Midbrain (tissue), 1 donor: ENCODE measurements at places on chromosomes 2 and 18.

GRCh38 chr2:149625271-149625670 is 37.7 kb upstream of the MMADHC start:
- no peak for DNase-seq

DNA sequence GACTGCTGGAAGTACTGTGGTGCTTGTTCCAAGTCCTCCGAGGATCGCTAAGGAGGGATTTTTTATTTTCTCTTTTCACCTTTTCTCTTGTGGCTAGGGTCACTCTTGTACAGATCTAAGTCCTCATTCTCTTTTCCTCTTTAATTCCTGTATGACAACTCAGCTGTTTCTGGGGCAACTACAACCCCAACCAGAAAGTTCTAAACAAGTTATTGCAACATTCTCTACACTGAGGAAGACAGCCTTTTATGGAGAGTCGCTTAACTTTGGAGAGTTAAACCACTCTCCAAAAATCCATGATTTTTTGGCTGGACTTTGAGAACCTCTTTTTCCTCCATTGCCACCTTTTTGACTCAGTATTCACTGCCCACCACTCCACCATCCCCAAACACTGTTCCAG is 74.0 kb upstream of the SESTD1 start:
- DNase-seq: peak; percentile 31

GRCh38 chr2:167689444-167689843 is 558.0 kb downstream of the STK39 start:
- no peak for DNase-seq

GRCh38 chr2:235527806-235528469 is 34.1 kb downstream of the AGAP1 start:
- no peak for DNase-seq

- DNase-seq: peak; percentile 66
Measured at GRCh38 chr2:27078267-27079194, at the start of gene EMILIN1. EMILIN1 (plus strand) TSS chr2:27078615; CDS start chr2:27079066, 451 bp downstream.

GRCh38 chr2:12304564-12305171 is 412.1 kb upstream of the TRIB2 start:
- peak; percentile 14 for DNase-seq

DNA sequence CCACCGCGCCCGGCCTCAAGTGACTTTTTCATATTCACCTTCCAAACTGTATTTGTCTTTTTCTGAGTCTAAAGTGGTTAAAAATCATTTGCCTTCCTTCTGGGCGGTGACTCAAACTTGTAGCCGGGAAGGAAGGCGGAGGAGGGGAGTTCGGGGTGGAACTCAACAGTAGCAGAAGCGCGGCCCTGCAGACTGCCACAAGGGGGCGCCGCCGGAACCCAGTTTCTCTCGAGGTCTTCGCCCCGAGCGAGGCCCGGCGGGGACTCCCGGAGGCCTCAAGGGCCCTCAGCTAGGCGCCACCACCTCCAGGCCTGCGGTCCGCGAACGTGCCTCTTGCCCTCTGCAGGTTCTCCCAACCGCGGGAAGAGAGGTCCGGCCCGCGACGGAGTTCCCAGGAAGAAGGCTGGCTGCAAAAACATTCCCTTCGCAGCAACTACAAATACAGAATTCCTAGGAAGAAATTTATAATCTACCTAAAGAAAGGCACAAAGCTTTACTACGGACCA is 16.8 kb upstream of the ITM2C start:
- peak; percentile 66 for DNase-seq

GRCh38 chr2:196961889-196962288 is 35.4 kb upstream of the PGAP1 start:
- DNase-seq: no peak

DNA sequence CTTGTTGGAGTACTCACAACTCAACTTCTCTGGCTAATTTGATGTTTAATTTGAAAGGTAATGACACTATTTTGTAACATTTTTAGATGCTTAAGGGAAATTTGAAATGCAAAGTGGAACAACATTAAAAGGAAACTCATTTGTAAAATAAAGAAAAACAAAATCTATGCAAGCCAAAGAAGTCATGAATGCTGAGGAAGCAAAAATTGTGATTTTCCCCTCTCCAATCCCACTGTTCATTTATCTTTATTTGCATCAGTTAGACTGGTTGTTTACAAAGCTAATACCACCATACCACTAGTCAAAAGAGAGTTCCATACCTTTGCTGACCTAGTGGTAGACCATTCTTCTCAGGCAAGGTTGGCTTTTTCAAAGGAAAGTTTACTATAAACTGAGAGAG is 2.2 kb upstream of the B4GALT6 start:
- DNase-seq: no peak

DNA sequence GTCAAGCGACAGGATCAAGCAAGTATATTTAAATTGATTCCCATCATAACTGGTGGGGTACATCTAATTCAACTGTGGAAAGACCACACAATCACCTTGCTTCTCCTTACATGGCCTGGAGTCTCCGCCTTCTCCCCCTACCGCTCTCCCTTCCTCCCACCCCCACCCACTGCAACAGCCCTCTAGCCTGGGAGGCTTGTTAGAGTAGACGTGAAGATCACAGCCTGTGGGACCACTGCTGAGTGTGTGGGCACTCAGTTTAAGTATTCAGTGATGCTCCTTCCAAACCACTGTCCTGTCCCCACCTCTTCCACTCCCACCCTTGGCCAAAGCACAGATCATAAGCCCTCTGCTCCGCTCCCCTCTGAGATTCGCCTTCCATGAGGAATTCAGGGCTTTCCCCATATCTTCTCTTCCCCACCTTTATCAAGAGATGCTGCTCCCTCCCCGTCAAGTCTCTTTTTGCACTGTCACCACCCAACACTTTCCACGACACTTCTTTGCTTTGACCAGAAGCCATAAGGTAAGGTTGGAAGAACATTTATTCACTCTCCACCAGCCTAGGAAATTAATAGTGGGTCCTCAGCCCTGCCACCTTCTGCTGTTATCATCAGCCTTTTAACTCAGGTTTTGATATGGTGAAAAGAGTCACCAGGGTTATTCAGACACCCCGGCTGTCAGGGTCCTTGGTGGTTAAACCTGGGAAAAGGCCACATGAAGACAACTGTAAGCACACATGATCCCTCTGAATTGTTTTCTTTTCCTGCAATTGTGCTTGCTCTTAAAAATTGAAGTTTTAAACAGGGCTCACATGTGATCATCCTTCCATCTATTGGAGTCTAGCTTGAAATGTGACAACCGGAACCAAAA is 1.7 kb downstream of the METTL4 start:
- DNase-seq: no peak

DNA sequence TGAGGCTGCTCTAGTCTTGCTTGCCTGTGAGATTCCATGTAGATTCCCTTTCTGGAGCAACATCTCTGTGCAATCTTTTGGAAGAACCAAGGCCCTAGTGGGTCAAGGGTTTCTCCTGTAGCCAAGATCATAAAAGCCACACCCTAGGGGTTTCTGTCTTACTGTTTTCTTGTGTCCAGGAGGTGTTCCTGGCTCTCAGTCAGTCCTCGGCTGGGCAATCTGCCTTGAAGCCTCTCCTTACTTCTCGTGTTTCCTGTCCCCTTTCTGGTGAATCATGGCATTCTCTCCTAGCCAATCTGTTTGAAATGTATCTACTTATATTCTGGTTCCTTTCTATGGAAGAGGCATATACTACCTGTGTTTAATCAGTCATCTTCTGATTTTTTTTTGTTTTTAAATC is 484.8 kb upstream of the UBE2E3 start:
- DNase-seq: no peak

DNA sequence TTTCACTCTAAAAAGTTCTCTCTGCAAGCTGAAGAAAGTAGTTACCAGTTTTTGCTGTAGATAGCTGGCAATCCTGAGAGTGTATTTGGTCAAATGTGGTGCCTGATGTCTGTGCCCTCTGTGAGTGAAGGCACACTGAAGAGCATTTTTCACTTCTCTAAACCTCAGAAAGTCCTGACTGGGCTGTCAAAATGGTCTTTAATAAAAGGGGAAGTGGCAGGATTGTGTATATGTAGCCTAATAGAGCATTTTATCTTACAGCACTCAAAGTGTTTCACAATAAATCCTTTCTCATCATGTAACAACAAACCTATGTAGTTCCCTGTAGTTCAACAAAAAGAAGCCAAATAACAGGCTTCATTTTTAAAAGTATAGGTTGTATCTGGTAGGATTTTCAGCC is 1552.3 kb upstream of the SLC39A10 start:
- peak; percentile 25 for DNase-seq

DNA sequence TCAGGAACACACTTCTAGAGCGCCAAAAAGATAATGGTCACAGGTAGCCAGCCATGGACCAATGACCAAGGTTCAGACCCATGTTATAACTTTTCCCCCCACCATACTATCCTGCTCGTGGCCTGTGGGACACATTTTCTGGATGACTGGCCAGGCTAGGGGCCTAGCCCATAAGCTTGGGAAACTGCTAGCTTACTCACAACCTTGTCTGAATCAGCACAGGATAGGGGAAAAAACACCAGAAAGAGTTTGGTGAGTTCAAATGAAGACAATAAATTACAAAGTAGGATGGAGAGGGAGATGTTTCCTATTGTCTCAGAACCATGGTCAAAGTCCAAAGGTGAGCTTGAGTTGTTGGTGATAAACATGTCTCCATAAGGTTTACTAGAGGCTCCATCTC is 156.3 kb upstream of the CCDC68 start:
- no peak for DNase-seq

DNA sequence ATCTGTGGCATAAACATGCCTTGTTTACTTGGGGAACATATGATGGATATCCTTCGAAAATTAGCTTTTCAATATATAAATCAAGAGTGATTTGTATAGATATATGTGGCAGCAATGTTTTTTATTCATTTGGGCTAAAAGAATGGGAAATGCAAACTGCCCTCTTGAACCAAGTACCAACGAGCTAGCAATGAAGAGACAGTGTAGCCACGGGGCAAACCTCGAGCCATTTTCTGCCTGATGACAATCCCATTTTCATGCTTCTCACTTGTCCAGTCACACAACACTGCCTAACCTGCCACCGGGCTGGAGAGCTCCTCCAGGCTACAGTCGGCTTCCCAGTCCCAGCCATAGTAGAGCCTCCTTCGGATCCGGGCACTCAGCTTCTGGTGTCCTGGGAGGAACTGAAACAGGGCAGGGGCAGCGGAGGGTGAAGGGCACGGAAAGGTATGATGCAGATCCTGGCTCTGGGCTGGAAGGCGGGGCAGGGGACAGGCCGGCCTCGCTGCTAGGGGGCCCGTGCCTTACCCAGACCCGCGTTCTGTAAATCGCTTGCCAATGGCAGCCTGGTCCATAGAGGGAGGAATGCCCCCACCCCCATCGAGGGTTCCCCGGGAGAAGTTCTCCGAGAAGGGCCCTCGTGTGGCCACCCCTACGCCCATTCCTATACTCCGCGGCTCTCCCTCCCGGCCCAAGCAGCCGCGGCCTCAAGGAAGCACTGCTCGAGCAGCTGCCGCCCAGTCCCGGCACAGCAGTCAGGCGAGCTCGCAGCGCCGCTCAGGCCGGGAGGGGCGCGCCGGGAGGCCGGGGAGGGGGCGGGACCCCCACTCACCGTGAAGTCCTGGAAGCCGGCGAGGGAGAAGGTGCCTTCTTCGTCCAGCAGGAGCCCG is 552 bp downstream of the CNPPD1 start:
- DNase-seq: peak; percentile 60

DNA sequence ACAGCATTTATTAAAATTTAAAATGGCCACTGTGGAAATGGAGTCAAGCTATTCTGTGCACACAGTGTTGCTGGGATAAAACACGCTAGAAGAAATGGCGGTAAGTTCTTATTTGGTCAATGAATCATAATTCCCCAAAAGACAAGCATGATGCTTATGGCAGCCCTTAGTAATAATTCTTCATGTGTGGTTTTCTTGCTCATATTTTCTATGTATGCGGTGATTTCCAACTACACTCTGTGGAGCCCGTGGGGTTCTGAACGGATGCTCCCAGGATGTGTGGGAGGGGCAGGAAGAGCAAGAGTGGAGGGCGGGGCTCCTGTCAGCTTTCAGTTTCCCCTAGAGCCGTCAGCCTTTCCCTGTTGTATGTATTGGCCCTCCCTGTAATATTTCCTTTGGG is 91.7 kb upstream of the RMDN2 start:
- DNase-seq: no peak

- no peak for DNase-seq
Measured at GRCh38 chr18:41744421-41745030, 210.5 kb upstream of the PIK3C3 start.

DNA sequence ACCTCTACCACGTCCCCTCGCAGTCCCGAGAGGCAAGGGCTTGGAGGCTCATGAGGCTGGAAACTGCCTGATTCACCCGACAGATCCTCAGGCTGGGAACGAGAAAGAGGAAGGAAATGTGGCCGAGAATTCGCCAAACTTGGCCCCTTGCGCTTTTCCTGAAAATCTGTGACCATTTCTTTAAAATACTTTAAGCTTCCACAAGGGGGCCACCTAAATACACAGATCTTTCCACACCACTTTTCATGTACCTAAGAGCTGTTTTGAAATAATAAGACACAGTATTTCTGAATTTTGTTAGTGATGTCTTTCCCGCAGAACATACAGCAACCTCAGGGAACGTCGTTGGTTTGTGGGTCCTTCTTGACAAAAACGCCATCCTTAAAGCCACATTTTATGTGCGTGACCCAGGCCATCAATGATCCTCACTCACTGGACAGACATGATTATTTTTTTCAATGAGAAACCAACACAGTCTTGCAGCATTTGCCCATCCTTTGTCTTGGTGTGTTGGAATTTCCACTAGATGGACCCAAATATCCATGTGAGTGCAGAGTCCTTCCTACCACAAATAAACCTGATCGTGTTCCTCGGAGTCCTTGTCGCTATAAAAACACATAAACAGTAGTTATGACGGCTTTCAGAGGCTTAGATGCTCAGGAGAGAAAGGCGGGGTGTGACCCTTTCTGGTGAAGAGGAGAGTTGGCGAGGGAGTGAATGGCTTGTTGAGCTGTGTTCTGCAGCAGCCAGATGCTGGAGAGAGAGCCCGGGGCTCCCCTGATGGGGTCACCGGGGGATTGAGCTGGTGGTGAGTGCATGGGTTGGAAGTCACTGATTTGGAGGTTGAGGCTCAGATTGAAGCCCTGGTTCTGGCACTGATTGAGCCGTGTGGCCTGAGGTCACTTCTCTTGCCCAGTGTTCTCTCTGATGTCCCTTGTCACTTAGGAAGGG is 25.0 kb downstream of the DCDC2C start:
- peak; percentile 29 for DNase-seq

- DNase-seq: peak; percentile 14
Measured at GRCh38 chr18:48751727-48752468, 198.9 kb downstream of the SMAD7 start.

- DNase-seq: no peak
Measured at GRCh38 chr2:72166279-72166678, 18.6 kb upstream of the CYP26B1 start.

GRCh38 chr2:103161456-103162289 is 399.8 kb downstream of the TMEM182 start:
- DNase-seq: peak; percentile 65

DNA sequence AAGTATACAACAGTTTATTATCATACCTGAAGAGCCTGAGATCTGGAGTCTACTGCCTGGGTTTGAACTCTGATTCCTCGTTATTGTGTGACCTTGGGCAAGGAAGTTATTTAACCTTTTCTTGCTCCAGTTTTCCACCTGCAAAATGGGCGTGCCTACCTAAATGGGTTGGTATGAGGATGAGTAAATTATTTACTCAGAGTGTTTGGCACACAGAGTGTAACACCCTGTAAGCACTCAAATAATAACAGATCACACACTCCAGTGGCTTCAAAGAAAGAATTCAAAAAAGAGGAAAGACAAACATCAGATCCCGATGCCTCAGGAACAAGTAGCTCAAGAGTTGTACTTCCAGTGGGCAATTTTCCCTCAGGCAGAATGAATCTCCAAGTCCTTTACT is 2.4 kb downstream of the SRD5A2 start:
- no peak for DNase-seq
